GM13977 (cell line): ENCODE measurements at places on chromosomes 2 and 18.

GRCh38 chr18:13577091-13577697, 149.2 kb downstream of the FAM210A start:
- peak; percentile 74 for DNase-seq

- no peak for DNase-seq
Observed at GRCh38 chr18:13163167-13163927, 55.2 kb upstream of the LDLRAD4 start.

GRCh38 chr2:34288016-34288415, 688.9 kb upstream of the FAM98A start:
- no peak for DNase-seq

GRCh38 chr2:6999211-6999877, 82.1 kb downstream of the RNF144A start:
- DNase-seq, result peak; percentile 60

DNA sequence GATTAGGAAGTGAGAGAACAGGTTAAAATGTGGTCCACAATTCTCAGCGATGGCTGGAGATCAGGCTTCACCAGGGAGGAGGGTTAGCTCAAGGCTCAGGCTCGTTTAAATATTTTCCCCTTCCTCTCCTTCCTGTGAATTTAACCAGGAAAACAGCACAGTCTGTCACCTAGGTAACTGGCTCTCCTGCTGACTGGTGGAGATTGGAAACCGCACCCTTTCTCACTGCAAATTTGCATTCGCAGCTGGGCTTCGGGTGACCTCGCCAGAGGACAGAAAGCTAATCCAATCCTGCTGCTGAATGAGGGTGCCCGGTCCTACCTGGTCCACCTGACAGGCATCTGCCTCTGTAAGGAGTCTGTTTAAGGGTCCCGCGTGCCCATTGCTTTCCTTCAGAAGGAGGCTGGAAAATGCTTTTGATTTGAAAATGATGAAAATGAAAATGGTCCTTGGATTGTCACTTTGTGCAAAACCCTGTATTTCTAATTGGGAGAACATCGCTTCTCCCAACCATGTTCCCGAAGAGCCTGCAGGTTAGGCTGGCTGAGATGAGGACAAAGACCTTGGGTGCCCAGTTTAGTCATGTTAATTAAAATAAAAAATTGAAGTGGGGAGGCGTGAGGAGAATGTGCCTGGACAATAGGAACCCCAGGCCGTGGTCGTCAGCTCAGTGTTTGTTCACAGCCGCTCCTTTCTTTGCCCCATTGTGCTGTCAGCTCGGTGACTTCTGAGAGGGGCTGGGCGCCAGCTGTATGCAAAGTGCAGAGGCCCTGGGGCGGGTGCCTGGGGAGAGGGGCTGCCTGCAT, 43.4 kb upstream of the MTCL1 start:
- no peak for DNase-seq

GRCh38 chr2:26652361-26653041, 11.3 kb upstream of the CIB4 start:
- no peak for DNase-seq

DNA sequence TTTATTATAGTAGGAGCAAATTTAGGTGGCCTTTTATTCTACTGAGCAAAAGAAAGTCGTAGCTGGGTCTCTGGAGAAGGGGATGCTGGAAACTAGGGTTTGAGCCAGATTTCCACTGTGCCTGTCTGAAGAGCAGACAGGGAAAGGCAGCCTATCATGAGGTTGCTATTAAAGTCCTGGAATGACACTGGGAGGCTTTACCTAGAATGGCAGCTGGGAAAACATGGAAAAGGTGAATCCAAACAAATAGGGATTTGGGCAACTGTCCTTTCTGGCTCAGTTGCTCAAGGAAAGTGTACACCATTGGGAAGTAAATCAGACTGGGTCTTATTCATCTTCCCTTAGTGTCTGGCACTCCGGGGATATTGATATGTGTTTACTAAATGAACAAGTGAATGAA, 154.6 kb downstream of the MTX2 start:
- no peak for DNase-seq

GRCh38 chr2:102000813-102001766, 9.3 kb downstream of the IL1R2 start:
- DNase-seq, result no peak

DNA sequence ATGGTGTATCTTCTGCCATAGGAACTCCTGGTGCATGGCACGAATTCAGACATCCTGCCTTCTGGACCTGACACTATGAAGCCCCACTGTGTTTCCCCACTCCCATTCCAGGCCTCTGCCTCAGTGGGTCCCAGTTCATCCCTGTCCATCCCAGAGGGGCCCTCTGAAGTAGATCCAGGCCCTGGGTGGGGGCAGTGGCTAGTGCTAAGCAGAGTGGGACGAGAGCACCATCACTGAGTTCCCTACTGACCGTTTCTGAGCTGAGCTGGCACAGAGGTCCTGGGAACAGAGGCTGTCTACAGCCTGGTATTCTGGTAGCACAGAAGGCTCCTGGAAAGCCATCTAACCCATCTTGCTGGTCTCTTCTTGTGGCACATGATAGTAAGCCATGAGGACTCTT, 54.0 kb downstream of the ATOH8 start:
- no peak for DNase-seq

DNA sequence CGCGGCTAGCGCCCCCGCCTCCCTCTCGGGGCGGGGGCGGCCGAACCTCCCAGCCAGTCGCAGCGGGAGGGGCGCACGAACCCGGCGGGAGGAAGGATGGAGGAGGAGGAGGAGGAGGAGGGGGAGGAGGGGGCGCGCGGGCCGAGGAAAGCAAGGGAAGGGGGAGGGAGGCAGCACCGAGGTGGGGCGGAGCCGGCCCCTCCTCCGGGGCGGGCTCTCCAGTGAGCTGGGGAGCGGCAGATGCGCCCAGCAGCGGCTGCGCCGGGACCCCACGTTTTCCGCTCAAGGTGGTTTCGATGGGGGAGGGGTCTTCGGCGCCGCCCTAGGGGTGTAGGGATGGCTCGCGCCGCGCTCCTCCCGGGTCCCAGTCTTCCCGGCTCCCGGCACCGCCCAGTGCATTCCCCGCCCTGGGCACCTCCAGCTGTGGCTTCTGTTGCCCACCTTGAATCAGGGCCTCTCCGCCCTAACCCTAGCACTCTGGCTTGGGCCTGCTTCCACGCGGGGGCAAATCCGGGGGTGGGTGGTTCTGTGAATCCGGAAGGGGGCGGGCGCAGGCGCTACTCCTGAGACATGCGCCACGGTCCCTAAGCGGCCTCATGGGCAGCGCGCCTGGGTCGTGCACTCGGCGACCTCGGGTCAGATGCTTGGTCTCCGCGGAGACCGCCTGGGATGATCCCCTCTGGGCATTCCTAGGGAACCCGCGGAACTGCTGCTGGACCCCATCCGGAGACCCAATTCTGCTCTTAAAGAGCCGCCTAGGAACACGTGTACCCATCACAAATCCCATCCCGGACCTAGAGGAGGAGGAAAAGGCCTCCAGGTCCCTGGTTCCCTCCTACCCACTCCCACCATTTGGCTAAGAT, at the start of gene FBXO41:
Gene FBXO41, minus strand, starts transcription at position 183 of the 863 bp plus-strand sequence. CDS start 14,848 bp downstream, outside the sequence.
- peak; percentile 94 for DNase-seq

GRCh38 chr2:238370823-238371372, 50.6 kb downstream of the TRAF3IP1 start:
- peak; percentile 62 for DNase-seq

GRCh38 chr2:12781329-12781728, 64.6 kb downstream of the TRIB2 start:
- DNase-seq, result no peak

DNA sequence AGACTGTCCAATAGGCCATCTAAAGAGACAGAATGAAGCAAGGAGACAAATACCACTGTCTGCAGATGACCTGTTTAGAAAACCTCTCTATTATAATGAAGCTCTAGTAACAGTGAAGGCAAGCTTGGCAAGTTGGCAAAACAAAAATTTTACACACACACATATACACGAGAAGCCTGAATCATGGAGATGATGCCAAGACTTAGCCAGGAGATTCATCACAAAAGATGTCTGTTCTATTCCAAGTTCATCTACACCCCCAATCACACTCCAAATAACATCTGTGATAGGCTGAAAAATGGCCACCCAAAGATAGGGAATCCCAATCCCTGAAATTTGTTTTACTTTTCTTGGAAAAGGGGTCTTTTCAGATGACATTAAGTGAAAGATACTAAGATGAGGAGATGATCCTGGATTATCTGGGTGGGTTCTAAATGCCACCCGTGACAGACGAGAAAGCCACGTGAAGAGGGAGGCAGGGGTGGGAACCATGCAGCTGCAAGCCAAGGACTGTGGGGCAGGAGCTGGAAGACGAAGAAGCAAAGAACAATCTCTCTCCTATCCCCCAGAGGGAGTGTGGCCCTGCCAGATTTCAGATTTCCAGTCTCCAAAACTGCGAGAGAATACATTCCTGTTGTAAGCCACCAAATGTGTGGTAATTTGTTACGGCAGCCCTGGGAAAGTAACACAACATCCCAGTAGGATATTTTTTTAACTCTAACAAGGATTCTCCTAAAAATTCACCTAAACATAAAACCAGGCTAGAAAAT, 20.0 kb downstream of the HDLBP start:
- DNase-seq, result no peak

- DNase-seq, result no peak
Observed at GRCh38 chr2:31141443-31142085, 3.3 kb upstream of the GALNT14 start.

DNA sequence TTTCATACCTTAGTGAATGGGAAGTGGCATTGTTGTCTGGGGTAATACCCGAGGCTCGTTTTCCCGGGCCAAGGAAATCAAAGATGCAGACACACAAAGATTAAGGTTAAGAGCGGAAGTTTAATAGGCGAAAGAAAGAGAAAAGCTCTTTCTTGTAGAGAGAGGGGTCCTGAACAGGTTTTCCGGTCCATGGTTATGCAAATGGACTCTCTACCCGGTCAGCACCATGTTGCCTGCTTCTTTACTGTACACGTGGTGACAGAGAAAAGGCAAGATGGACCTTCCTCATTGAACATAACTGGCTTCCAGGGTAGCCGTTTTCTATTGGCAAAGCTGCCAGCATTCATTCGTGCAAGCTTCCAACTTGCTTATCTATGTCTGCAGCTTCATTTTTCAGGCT, 2063.5 kb downstream of the SUCLG1 start:
- no peak for DNase-seq

- DNase-seq, result no peak
Observed at GRCh38 chr18:48963586-48964470, 13.1 kb upstream of the SMAD7 start.

DNA sequence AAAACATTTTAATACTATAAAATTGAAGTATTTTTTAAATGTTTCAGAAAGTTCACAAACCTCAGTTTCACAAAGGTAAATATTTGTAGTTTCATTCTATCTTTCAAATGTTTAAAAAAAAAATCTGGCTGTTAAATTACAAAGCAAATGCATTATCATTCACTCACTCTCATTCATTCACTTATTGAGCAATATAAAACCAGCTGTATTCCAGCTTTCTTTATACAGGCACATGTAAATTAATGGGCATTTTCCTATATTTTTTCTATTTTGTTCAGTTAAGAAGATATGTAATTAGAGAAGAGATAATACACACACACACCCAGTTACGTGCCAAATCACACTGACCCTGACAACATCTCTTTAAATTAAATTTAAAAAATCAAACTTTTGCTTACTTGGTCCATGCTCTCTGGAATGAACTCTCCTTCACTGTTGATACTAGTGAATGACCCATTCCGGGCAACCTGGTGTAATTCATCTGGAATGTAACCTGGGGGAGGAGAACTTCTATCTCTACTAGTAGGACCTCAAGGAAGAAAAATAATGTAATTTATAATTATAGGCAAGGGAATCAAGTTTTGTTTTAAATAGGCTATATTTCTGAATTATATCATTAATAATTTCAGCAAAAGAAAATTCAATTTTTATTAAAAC, 32.5 kb upstream of the ERCC3 start:
- DNase-seq, result no peak

DNA sequence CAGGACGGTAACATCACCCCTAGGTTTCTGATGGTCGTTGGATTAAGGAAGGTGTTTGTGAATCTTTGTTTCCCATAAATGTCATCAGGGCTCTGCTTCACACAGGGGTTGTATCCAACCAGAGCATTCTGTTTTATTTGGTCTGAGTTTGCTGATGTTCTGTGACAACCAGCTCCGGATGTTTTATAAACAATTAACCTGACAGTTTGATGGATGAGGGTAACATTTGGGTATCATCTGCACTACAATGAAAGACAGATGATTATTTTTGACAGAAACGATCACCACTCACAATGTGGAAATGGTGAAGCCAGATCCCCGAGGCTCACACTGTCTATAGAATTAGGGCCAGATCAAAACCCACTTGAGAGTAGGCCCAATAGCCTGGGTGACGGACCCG, 107.1 kb downstream of the CDC42EP3 start:
- DNase-seq, result no peak

- DNase-seq, result no peak
Observed at GRCh38 chr2:190717764-190718651, 69.1 kb downstream of the NAB1 start.

DNA sequence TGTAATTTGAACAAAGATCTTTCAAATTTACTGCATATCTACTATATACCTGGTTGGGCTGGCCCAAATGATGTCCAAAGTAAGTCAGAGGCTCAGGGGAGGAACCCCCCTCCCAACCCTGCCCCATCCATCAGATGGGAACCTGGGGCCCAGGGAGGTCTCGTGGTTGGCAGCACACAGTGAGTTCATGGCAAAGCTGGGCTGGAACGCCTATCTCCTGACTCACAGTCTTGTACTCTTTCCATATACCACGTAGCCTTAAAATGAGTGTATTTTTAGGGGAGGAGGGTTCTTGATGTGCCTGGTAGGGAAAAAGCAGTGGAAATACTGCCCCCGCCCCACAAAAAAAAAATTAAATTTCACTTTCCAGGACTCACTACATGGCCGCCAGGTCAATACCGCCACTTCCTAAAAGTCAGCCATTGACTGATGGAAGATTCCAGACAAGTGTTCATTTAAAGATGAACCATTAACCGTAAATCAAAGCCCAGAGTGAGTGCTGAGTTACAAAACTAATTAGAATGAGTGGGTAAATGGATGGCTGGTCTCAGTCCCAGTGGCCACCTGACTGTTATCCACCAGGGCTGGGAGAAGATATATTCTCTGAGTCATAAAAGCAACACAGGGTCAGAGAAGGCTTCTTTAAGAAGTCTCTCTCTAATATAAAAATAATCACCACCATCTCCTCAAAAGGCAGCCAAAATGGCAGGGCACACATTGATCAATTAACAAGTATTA, 80.5 kb downstream of the ZBTB7C start:
- no peak for DNase-seq

GRCh38 chr2:38704664-38705063, 38.8 kb downstream of the GALM start:
- DNase-seq, result no peak

- no peak for DNase-seq
Observed at GRCh38 chr2:49973436-49973835, 819.1 kb upstream of the FSHR start.

- DNase-seq, result peak; percentile 15
Observed at GRCh38 chr2:84631047-84631446, 114.7 kb downstream of the DNAH6 start.

- no peak for DNase-seq
Observed at GRCh38 chr2:113891265-113891959, 1.5 kb downstream of the ACTR3 start.
